ENCODE measurements at places on chromosomes 2 and 18. TPM values are rescaled to one million over a fixed set of nuclear protein-coding genes. Genes with fewer than 3 reads are reported as not detected.

The DSEL gene
- 9.9 TPM for total RNA-seq

The CD28 gene
- 3.4 TPM for total RNA-seq

GRCh38 chr2:130355172-130355577, 681 bp upstream of the PTPN18 start:
- DNase-seq = no peak

The IFIH1 gene
- total RNA-seq = 21.0 TPM

The FKBP1B gene
- 11.1 TPM for total RNA-seq

- DNase-seq = no peak
Measured at GRCh38 chr18:35042389-35043071, 1.3 kb downstream of the MAPRE2 start.

Measured in sciatic nerve (tissue), 2 donors.